ENCODE measurements at places on chromosomes 3 and 15.

DNA sequence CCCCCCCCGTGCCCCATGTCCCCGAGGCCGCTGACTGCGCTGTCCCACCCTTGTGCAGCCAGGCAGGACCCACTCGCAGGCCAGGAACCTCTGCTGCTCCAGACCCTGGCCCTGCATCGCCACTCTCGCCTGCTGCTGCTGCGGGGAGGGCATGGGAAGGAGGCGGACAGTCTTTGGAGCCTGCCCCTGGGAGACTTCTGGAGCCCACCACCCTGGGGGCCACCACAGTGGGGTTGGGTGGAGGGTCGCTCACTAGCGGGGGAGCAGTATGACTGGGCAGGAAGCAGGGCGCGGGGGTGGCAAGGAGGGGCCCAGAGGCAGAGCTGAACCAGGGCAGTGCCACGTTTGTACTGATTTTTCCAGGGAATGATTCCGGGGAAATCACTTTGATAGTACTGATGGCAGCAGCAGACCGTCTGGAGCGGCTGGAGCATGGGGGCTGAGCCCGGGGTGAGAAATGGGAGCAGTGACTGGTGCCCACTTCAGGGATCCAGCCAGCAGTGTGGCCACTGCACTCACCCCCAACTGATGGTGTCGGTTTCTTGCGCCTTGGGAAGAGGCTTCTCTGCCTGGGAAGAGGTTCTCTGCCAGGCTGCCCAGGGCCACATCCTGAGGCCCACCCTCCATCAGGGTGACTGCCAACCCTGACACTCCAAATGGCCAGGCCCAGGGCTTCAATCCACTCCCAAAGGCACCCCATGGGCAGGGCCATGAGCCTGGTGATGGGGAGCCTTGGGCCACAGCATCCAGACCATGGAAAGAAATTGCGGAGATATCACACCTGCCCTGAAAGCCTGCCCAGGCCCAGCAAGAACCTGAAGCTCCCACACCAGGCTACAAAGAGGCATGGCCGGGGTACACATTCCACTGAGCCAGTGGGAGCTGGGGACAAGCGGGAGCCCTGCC is 53.7 kb downstream of the LSAMP start:
- no peak for DNase-seq

GRCh38 chr3:2041931-2042330 is 56.7 kb upstream of the CNTN4 start:
- no peak for DNase-seq

DNA sequence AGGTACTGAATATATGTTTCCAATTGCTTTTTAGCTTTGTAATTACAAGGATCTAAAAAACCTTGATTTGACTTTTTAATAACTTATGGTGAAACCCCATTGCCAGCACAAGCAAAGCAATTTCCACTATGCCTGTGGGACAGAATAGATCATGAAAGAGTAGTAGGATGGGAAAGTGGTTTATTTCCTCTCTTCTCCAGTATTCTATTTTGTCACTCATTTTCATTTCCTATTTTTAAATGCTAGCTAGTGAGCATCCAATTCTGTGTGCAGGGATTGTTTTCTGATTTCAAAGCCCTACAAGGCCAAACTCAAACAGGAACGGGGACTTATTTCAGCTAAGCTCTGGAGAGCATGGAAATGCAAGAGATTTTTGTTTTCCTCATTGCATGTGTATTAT is 132.0 kb upstream of the TGFBR2 start:
- no peak for DNase-seq

DNA sequence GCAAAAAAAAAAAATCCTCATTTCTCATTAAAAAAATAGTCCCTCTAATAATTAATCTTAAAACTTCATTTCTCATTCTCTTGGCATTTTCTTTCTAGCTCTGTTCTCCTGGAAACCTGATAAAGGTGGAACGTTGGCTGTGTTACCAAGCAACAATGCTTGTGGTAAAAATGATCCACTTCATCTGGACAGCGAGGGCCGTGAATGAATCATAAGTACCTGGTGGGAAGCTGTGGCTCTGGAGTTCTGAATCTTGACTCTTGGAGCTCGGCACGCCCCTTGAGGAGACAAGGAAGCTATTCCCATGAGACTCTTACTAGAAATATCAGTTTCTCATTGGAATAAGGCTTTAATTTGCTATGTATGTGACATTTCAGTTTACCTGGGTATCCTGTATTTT is 32.5 kb downstream of the BCL2L10 start:
- DNase-seq, result no peak

GRCh38 chr15:29220852-29221251 is 48.8 kb downstream of the NSMCE3 start:
- no peak for DNase-seq

DNA sequence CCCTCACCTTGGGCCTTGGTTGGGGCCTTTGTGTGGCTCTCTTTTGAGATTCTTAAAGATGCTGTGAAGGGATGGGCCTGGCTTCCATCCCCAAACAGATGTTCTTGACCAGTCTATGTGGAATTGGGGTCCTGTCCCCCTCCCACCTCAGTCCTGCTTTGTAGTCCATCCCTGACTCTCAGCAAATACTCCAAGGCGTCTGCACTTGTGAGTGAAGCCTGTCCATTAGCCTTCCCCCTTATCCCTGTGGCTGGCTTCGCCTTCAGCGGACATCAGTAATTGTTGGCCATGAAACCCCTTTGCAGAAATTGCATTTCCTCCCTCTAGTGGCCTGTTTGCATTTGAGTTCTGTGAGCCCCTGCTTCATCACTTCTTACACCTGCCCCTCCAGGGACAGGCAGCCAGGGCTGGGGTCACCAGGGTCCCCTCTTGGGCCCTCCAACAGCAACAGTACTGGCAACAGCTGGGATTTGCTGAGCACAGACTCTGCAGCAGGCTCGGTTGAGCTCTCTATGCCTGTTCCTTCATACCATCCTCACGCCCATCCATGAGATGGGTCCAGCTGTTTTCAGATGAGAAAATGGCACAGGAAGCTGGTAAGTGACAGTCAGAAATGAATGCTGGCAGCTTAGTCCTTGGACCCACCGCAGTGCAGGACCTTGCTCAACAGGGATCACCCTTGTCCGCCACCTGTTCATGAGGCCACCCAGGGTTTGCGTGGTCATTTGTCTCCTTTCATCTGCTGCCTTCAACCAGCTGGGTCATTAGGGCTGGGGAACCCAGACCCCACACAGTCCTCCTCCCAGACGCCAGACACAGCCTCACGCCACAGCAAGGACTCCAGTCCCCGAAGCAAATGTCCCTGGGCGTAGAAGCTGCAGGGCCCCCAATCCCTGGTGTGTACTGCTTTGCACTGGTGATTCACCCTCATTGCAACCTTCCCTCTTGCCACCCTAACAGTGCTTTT is 8.9 kb upstream of the LRRK1 start:
- no peak for DNase-seq

- DNase-seq, result no peak
Observed at GRCh38 chr15:26974120-26974780, 3.3 kb downstream of the GABRG3 start.

DNA sequence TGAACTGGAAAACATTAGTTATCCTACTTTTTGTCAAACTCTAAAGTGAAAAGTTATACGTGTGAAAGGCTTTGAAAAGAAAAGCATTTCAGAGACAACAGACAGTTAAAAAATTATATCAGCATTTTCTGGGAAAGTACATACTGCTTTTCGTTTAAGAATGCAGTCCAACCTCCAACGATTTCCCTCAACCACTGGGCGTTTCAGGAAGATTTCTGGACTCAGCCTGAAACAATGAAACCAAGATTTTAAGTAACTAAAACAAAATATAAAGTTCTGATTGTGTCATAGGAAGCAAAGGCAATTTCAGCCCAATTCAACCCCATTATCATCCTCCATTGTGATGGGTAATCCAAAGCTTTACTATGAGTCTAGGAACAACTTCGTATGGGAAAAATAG is 110.7 kb downstream of the PLD1 start:
- DNase-seq, result no peak

- DNase-seq, result no peak
Observed at GRCh38 chr15:67240235-67241131, 14.0 kb downstream of the AAGAB start.

- DNase-seq, result no peak
Observed at GRCh38 chr3:161893972-161894371, 397.4 kb downstream of the OTOL1 start.
